ENCODE measurements at places on chromosomes 7 and 10. TPM values are rescaled to one million over a fixed set of nuclear protein-coding genes. Genes with fewer than 3 reads are reported as not detected.

GRCh38 chr10:116835658-116836057 is 13.6 kb upstream of the ENO4 start:
- DNase-seq = no peak

- DNase-seq = no peak
Measured at GRCh38 chr10:35510891-35511290, 94.2 kb upstream of the GJD4 start.

DNA sequence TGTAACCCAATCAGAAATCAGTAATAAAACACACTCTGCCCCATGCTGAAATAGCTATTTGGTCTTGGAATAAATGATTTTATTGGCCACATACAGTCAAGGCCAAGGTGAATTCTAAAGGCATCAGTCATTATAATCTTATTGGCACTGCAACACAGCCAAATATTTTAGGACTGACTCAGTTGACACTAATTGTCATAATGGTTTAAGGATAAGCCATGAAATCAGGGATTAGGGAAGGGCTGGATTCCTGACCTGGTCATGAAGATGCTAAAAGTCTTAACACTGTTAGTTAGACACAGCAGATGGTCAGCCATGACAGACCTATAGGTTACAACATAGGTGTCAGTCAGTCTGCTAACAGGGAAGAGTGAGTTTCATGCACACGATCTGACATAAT is 330.3 kb upstream of the NPSR1 start:
- DNase-seq = no peak

DNA sequence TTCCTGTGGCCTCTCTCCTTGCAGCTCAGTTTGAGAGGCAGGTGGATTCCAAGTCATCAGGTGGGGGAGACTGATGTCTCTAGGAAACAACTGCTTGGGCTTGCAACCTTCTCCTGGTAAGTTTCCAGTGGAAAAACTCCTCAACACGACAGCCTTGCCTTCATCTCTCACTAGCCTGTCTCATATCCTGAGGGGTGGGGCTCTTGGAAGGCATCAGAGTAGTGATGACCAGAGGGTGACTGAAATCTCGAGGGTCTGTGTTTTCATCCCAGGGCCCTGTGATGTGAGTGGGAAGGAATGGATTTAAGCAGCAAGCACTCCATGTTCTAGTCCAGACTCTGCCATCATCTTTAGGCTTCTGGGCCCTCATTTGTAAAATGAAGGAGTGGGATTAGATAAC is 107.0 kb downstream of the NRP1 start:
- DNase-seq = no peak

- DNase-seq = no peak
Measured at GRCh38 chr10:122740640-122741039, 41.0 kb upstream of the C10orf120 start.

DNA sequence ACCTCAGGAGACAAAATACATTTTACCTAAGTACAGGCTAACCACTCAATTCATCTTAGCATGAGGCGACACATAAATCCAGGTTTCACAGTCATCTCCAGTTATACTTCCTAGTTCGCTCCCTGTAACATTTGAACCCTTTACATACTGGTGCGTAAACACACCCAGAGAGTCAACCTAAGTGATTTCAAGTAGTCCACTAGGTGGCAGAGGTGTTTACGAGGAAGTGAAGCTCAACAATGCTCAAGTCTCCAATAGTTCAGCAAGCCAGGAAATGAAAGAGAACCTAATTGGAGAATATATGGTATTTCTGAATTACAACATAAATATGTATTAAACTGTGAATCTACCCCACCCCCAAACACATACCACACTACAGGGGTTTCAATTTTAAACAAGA is 76.3 kb upstream of the ABCB5 start:
- no peak for DNase-seq

DNA sequence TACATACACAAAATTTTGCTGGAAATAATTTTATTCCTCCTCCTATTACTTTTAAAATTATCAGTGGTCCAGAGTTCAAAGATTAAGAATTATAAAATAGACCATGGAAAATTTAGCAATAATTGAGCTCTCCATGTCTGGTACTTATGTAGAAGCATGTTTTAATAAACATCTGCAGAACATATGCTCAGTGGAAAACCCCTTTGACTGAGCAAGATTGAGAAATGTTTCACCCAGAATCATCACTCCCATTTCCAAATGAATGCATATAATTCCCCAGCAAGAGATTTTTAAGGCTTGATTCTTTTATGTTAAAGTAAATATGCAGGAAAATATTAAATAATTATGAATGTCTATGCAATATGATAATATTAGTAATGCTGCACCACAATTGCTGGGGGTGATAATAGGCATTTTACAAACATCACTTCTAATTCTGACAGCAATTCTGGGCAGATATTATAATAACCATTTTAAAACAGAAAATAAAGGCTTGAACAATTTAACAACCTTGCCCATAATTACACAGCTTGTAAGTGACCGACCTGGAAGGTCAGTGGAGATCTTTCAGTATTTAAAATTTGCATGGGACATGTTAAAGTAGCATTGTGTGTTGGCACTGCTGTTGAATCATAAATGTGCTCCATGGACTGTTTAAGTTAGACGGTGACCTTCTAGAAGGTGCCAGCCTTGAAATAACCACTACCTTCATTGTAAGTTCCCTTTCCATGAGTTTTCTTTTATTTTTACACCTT is 45.6 kb upstream of the TES start:
- no peak for DNase-seq

DNA sequence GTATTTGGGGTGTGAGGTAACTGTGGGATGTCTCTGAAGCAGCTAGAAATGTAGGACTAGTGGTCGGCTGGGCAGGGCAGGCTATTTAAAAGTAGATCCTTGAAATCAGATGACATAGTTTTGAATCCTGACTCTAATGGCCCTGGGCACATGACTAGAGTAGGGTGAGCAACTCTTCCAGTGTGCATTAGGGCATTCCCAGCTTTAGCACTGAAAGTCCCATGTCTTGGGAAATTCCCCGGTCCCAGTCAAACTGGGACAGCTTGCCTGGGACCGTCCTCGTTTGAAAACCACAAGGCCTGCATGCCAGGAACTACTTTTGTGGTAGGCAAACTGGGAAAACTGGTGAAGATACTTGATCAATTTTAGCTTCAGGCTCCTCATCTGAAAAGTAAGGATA is 255.3 kb downstream of the PTEN start:
- DNase-seq = no peak

DNA sequence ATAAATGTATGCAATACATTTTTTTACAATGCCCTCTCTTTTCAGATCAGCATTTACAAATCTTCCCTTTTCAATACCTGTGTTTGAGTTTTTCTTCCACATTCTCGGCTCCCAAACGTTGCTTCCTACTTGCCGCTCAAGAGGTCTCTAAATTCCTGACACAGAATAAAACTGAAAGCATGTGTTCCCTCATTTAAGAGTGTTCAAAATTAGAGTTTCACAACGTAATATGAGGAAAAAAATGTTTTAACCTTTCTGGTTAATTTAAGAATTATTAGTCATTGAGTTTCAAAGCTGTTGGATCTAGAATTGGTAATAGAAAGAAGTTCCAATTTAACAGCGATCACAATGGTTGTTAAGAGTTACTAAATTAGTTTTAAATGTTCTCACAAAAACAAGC is 100.4 kb downstream of the ARID5B start:
- no peak for DNase-seq

- no peak for DNase-seq
Measured at GRCh38 chr7:116273918-116274301, 63.6 kb downstream of the TES start.

DNA sequence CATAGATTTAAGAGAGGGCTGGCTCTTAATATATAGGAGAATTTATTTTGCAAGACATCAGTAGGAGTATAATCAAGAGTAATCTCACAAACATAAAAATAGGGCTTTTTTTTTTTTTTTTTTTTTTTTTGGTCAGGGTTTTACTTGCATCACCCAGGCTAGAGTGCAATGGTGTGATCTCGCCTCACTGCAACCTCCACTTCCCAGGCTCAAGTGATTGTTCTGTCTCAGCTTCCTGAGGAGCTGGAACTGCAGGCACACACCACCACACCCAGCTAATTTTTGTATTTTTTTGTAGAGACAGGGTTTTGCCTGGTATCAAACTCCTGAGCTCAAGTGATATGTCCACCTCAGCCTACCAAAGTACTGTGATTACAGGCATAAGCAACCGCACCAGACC is 535.3 kb downstream of the CCSER2 start:
- DNase-seq = no peak

- DNase-seq = no peak
Measured at GRCh38 chr10:112775381-112775780, 174.7 kb upstream of the TCF7L2 start.

- peak; percentile 16 for DNase-seq
Measured at GRCh38 chr10:99658622-99659030, 683 bp upstream of the ENTPD7 start.

DNA sequence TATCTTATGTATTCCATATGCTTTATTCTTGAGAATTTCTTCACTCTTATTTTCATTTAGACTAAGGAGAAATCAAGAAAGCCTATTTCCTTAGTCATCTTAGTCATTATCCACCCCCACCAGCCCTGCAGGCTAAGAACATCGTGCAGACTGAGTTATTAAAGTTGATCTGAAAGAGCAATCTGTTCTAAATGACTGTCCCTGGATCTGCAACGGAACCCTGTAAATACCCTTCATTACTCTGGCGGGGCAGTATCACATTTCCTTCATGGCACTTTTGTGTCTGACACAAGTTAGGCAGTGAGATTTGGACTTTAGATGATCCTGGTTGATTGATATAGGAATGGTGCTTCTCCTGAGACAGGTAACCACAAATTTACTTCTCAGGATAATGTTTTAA is 3.5 kb upstream of the MYPN start:
- DNase-seq = no peak

- DNase-seq = peak; percentile 7
Measured at GRCh38 chr10:30455816-30456215, 21.8 kb downstream of the MAP3K8 start.

GRCh38 chr7:33388332-33388731 is 259.0 kb downstream of the BBS9 start:
- no peak for DNase-seq

- peak; percentile 56 for DNase-seq
Measured at GRCh38 chr10:119205894-119206602, 1.3 kb upstream of the GRK5 start.

GRCh38 chr7:12549106-12549505 is 21.4 kb upstream of the SCIN start:
- no peak for DNase-seq

DNA sequence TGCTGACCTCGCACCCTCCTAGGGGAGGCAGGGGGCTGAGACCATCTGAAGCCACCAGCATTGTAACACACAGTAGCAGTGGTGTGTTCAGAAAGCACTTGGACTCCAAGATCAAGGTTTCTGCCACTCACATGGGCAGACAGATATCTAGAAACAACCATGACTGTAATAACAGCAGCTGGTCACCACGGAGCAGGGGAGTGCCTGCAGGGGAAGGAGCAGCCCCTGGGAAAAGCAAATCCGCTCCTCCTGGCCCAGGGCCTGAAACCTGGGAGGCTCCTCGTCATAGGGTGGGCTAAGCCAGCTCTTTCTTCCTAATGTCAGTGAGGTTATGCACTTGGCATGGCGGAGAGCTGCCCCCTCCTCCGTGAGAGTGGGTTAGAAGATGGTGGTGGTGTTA is 118.4 kb upstream of the INSYN2A start:
- no peak for DNase-seq

- no peak for DNase-seq
Measured at GRCh38 chr7:69722843-69723242, 124.6 kb downstream of the AUTS2 start.

- no peak for DNase-seq
Measured at GRCh38 chr10:98323221-98324164, 55.5 kb upstream of the LOXL4 start.

DNA sequence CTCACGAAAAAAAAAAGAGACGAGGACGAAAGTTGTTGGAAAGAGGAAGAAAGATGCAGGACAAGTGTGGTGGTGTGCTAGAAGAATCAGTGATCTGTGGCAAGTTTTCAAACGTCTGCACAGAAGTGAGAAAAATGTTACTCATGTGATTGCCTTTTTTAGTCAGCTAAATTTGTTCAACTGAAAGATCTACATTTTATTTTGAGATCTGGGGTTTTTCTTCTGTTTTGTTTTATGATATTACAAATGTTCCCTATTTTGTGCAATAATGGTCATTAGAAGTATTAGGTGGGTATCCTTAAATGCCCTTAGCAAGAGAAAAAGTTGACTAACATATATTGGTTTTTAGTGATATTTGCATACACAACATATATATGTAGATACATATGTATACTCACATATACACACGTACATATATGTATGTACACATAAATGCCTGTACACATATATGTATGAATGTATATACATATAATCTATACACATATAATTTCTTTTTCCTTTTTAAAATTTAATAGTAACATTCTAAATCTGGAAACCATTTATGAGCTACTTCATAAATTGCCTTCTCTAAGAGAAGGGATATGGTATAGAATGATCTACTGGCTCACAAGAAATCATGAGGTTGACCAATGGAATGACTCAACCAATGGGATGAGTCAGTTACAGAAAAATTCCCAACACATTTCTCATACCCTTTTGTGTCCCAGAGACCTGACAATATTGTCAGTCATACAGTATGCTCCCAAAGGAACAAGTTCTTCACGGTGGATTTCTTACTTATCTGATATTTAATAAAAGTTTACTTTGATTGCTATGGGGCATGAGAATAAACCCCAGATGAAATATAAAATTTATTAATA is 38.4 kb downstream of the SLC39A12 start:
- DNase-seq = no peak

Gene SPDYE5
- total RNA-seq = not detected

Gene NRAP
- not detected for total RNA-seq

Gene ENO4
- not detected for total RNA-seq

Gene MRC1
- total RNA-seq = not detected

Gene ACHE
- 0.17 TPM for total RNA-seq

Gene FOXI2
- not detected for total RNA-seq

Gene TDRD1
- total RNA-seq = 0.13 TPM

Gene DPP6
- not detected for total RNA-seq

Gene NRG3
- total RNA-seq = 0.10 TPM

Gene LANCL2
- total RNA-seq = 11.0 TPM

Gene CYP3A4
- total RNA-seq = not detected

All from activated T-helper 1 cell treated with anti-CD3 and anti-CD28 coated beads, Interleukin-12 subunit alpha, Interleukin-12 subunit beta, Interleukin-2, Interleukin-4 antibody, amounts not matched to agents 30 ng/mL and 10 ng/mL and 1 ng/mL, durations not matched to agents 14 hours and 24 hours and 36 hours (primary cell).